Amniotic epithelial cell (primary cell): ENCODE measurements at places on chromosomes 4 and X.

DNA sequence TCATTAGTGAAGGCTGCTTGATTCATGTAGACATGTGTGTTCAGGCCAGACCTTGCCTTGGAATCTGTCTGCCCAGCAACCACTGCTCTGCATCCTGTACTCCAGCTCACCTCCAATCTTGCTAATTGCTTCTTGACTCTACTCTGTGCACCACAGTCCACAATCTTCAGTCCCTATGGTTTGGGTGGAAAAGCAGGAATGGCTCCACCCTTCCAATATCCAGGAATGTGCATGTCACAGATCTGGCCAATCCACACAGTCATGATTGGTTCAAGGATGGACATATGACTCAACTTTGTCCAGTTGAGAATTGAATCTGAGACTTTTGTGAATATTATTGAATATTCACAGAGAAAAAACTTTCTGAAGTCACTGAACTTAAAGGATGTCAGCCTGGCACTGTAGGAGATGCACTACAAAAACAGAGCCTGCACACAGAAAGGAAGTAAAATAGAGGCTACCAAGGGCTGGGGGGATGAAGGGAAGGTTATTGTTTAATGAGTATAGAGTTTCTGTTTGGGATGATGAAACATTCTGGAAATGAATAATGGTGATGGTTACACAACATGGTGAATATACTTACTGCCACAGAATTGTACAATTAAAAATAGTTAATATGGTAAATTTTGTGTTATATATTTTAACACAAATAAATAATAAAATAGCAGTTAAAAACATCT, 161.3 kb upstream of the USP38 start:
- no peak for DNase-seq

DNA sequence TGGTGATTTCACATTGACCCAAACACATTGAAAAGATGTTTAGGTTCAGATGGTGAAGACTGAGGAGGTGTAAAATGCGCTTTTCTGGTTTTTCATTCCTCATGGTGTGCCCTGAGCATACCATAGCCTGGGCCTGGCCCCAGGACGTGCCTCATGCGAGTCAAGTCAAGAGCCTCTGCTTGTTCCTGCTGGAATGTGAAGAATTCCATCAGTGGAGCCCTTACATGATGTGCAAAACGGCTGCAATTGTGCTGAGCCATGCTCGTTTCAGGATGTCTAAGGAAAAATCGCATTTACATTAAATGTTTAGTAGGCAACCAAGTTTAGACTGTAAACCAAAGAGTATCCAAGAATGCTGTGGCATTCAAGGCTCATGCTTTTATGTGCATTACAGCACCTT, 34.9 kb downstream of the GYG2 start:
- DNase-seq: peak; percentile 27

DNA sequence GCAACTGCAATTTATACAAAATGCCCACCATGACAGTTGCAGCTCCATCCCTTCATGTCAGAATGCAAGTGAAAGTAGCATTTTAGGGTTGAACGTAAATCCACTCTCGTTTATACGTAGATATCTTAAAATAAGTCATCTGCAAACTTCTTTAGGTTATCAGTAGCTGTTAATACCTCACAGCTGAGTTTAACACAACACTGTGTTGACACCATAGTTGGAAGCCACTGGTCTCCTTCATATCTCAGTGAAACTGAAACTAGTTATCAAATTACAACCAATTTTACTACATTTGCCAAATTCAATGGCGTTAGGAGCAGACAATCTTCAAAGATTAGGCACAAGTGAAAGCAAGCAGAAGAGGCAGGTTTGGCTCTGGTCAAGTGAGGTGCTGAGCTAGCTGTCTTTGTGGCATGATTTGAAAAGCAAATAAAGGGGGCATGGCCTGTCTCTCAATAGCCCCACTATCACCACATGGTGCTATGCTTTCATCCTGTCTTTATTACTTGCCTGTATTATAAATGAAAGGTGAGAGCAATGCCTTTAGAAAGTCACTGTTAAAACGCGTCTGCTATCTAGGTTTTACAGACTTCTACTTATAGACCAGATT, 12.3 kb downstream of the PPP3CA start:
- no peak for DNase-seq

- no peak for DNase-seq
These were observed 114.1 kb downstream of the MGST2 start for GRCh38 chr4:139779691-139780090.

- no peak for DNase-seq
These were observed 24.4 kb upstream of the PLAC8 start for GRCh38 chr4:83138946-83139345.

GRCh38 chrX:39484159-39485068, 613.3 kb downstream of the BCOR start:
- DNase-seq: no peak

GRCh38 chrX:44035571-44035970, 62.4 kb upstream of the NDP start:
- DNase-seq: no peak

- DNase-seq: peak; percentile 26
These were observed 274.5 kb downstream of the SLC7A11 start for GRCh38 chr4:137967480-137968190.

DNA sequence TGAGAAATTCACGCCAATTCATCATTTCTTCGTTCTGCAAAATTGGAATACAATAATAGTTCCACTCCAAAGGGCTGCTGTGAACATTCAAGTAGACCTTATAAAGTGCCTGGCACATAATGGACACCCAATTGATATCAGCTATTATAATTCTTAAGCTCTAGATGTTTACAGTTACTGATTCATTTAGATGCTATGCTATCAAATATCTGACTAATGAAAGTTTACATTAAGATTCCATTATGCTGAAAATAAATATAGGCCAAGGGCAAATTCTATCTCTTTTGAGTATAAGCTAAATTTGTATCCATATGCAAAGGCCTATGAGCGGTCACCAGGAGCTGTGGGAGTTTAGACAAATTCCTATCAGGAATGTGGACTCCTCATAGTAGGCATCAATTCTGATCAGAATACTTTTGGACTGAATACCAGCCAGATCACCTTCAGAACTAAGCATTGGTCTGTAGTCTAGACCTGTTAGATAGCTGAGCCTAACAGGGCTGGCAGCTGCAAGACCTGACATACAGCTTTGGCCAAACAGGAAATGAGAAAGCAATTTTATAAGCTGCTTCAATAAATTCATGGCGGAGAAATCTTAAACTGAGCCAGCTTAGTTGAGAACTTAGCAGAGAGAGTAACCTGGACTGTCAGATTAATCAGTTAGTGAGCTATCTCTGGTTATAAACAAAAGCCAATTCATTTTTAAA, 384.3 kb upstream of the ACTRT1 start:
- no peak for DNase-seq

- DNase-seq: peak; percentile 53
These were observed 24.4 kb downstream of the TXK start for GRCh38 chr4:48109413-48110263.

DNA sequence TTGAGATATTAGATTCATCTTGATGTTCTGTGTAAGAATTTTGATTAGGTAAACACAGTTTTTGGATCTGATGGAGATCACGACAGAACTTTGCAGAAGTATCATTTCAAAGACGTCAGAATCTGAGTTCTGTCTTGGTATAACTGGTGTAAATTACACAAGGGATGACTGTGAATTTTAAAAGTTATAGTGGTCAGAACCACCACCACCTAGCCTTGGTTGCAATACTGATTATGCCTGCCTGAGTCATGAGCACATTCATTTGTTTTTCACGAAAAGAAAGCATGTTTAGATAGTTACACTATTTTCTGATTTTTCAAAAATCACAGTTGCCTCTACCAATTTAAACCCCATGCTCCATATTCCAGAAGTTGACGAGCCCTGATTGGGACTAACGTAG, 54.8 kb downstream of the ZFX start:
- peak; percentile 69 for DNase-seq

- DNase-seq: peak; percentile 72
These were observed at the start of gene MAMLD1 for GRCh38 chrX:150362599-150363481. TSS of gene MAMLD1 (plus strand) at chrX:150363317. CDS start at chrX:150445517, 82,200 bp downstream.

- no peak for DNase-seq
These were observed 349.6 kb downstream of the GPAT3 start for GRCh38 chr4:83885256-83886182.

- DNase-seq: no peak
These were observed 776.0 kb downstream of the GLUD2 start for GRCh38 chrX:121823406-121823805.

GRCh38 chrX:116276261-116276660, 105.7 kb downstream of the AGTR2 start:
- DNase-seq: no peak

DNA sequence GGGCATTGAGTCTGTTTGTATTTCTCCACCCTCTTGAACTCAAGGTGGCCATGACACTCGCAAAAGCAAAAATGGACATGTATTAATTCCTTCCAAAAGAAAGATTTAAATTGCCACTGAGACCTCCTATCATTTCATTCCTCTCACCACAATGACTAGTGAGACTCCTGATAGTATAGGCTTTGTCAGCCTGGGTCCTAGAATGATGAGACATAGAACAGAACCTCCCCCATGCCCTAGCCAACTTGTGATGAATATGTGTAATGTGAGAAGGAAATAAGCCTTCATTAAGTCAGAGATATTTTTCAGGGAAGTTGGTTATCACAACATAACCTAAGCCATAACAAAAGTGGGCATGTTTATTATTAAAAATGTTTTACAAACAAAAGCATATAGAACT, 62.5 kb downstream of the ASB9 start:
- DNase-seq: no peak

DNA sequence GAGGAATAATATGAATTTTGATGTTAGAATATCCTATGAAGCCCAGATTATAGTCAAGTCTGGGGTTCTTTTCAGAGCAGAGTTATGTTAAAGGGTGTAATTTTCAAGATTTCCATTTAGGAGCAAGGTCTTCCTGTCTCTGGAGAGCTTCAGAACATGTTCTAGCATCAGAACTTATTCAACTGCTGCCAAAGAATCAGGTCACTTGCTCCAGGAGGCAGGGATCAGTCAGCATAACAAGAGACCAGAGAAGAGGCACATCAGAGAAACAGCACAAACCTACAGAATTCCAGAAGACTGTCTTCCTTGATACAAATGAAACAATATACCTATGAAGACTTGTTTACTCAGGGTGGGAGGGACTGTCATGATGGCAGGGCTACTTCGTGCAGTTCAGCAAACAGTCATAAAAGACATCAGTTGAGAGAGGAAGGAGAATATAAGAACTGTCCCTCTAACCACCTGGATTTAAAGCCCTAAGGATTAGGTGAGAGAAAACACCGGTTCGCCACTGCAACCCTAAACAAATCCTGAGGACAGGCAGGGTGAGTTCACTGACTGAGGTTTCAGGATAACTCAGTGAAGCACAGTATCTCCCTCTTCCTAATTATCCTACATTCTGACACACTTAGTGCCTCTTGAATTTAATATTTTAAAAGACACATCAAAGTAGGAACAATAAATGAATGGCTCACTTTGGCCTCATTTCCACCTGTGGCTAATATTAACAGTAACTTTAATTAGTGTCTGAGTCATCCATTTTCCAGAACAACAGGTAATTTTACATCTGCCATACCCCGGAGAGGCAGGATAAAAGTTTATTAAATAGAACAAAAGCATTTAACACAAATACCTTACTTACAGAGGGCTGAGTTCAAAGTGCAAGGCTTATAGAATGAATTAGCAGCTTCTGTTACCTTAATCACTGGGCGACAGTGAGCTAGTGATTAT, 93.0 kb downstream of the HDAC8 start:
- no peak for DNase-seq

DNA sequence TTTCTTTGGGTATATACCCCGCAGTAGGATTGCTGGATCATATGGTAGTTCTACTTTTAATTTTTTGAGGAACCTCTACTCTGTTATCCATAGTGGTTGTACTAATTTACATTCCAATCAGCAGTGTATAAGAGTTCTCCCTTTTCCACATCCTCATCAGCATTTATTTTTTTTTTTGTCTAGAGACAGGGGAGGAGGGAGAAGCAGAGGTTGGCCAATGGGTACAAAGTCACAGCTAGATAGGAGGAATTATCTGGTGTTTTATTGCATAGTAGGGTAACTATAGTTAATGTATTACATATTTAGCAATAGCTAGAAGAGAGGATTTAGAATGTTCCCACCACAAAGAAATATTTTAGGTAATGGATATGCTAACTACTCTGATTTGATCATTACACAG, 107.4 kb downstream of the TSPAN7 start:
- no peak for DNase-seq

DNA sequence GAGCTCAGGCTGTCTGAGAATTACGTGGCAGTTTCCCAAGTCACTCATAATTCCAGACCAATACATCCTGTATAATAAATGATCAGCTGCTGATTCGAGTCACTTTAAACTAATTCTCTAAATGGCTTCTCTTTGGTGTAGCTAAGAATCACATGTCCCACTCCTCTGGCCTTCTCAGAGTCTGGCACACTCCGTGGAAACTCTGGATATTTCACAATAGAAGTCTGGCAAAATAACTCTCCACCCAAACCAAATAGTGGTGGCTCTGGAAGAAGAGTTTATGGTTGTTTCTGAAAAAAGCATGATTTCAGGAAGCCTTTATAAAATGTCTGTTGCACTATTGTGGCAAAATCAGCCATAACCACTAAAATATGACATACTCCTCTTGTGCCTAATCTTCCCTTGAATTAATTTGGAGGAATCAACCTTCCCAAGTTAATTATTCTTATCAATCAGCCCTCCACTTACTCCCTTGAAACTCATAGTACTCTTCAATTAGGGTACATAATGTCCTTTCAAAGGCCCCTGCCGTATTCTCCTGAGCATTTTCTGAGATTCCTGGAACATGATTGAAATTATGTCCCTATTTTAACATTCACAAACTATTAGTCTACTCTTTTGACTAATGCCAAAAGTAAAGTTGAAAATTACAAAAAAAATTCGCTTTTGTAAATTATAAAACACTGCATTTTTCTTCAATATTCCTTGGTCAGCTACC, 991.6 kb downstream of the FAT4 start:
- no peak for DNase-seq

- DNase-seq: no peak
These were observed 85.9 kb downstream of the UGT8 start for GRCh38 chr4:114684462-114684861.

GRCh38 chr4:76614589-76614988, 179.6 kb downstream of the SHROOM3 start:
- DNase-seq: no peak

DNA sequence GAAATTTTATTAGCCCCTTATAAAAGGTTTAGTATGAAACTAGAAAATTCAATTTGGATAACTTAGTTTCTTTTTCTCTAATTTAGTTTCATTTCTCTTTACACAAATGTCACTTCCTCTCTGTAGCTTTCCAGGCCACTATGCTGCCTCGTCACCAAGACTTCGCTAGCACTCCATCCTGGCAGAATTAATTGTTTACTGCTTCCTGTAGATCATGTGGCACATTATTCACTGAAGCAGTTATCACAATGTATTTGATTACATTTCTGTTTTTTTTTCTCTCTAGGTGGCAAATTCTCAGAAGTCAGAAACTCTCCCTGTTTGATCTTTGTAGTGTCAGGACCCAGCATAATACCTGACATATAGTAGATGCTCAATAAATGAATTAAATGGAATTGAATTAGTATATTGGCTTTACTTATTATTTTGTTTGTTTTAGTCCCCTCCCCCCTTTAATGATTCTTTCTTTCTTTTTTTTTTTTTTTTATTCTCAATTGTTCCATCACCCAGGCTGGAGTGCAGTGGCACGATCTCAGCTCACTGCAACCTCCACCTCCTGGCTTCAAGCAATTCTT, 9.3 kb upstream of the SAT1 start:
- DNase-seq: no peak
